Endothelial cell of coronary artery (primary cell): ENCODE measurements at places on chromosomes 5 and 9. TPM values are rescaled to one million over a fixed set of nuclear protein-coding genes. Genes with fewer than 3 reads are reported as not detected.

The GRM6 gene
- total RNA-seq, result not detected in 2 replicates

The COQ4 gene
- 20.9 and 30.8 TPM in 2 replicates for total RNA-seq

The PLPPR1 gene
- 0.09 and 3.8 TPM in 2 replicates for total RNA-seq

The PCDHB16 gene
- 0.09 and 0.19 TPM in 2 replicates for total RNA-seq

The LCN2 gene
- total RNA-seq, result 0.18 TPM in 1 of 2 replicates, not detected in the other

The PCDHB11 gene
- total RNA-seq, result 0.38 and 0.99 TPM in 2 replicates

The CCDC187 gene
- not detected in 2 replicates for total RNA-seq

The DPYSL3 gene
- total RNA-seq, result 90.6 and 116 TPM in 2 replicates

The CSF1R gene
- not detected in 2 replicates for total RNA-seq

The ADGRV1 gene
- 0.09 and 0.56 TPM in 2 replicates for total RNA-seq

The DNAI1 gene
- total RNA-seq, result 0.45 TPM in 1 of 2 replicates, not detected in the other

The TAF1L gene
- under 0.01 TPM in 2 replicates for total RNA-seq

The LIFR gene
- 25.8 and 36.9 TPM in 2 replicates for total RNA-seq

The PTGS1 gene
- 0.81 and 1.8 TPM in 2 replicates for total RNA-seq

The GABRA1 gene
- total RNA-seq, result not detected in 2 replicates

The ADAMTS12 gene
- 0.09 and 16.9 TPM in 2 replicates for total RNA-seq

The CD72 gene
- total RNA-seq, result not detected in 2 replicates

The SPEF2 gene
- 1.1 and 1.3 TPM in 2 replicates for total RNA-seq

The ITK gene
- total RNA-seq, result not detected in 2 replicates

The EMB gene
- 0.18 and 1.4 TPM in 2 replicates for total RNA-seq

The TSSK1B gene
- total RNA-seq, result 0.09 TPM in 1 of 2 replicates, not detected in the other

The GPRIN1 gene
- total RNA-seq, result 3.1 and 5.7 TPM in 2 replicates

The NELFB gene
- 63.9 and 65.0 TPM in 2 replicates for total RNA-seq

The FBXW11 gene
- 58.6 and 77.2 TPM in 2 replicates for total RNA-seq

The SPAAR gene
- 10.4 and 12.7 TPM in 2 replicates for total RNA-seq

The ACTL7B gene
- under 0.01 and 0.09 TPM in 2 replicates for total RNA-seq

The MAP3K1 gene
- 7.6 and 12.7 TPM in 2 replicates for total RNA-seq

The FOCAD gene
- total RNA-seq, result 64.7 and 84.9 TPM in 2 replicates

The ENHO gene
- total RNA-seq, result 0.09 TPM in 1 of 2 replicates, not detected in the other

The CKMT2 gene
- 0.19 TPM in 1 of 2 replicates, not detected in the other for total RNA-seq

The IZUMO3 gene
- not detected in 2 replicates for total RNA-seq

The OR1Q1 gene
- total RNA-seq, result not detected in 2 replicates

The SPATA31E1 gene
- total RNA-seq, result not detected in 2 replicates

The NRARP gene
- total RNA-seq, result 23.3 and 32.2 TPM in 2 replicates

The MARCOL gene
- total RNA-seq, result not detected in 2 replicates

The STPG3 gene
- total RNA-seq, result not detected in 2 replicates

The STK32A gene
- total RNA-seq, result under 0.01 and 0.38 TPM in 2 replicates

The NR6A1 gene
- total RNA-seq, result 0.36 and 0.38 TPM in 2 replicates

The MIER3 gene
- 12.7 and 15.6 TPM in 2 replicates for total RNA-seq

The PCDHA10 gene
- total RNA-seq, result 0.45 and 0.56 TPM in 2 replicates

The AP3B1 gene
- total RNA-seq, result 48.6 and 51.3 TPM in 2 replicates

The NTMT1 gene
- 36.5 and 40.3 TPM in 2 replicates for total RNA-seq

The ACOT12 gene
- total RNA-seq, result not detected in 2 replicates
